Activated CD8-positive, alpha-beta T cell treated with anti-CD3 and anti-CD28 coated beads for 36 hours (primary cell): ENCODE measurements at places on chromosomes 12 and 14. TPM values are rescaled to one million over a fixed set of nuclear protein-coding genes. Genes with fewer than 3 reads are reported as not detected.
A peak's percentile ranks its signal among the peaks of the same experiment; 100 is the strongest.

The TDRD9 gene
- total RNA-seq = 1.6 TPM

The LRRIQ1 gene
- not detected for total RNA-seq

DNA sequence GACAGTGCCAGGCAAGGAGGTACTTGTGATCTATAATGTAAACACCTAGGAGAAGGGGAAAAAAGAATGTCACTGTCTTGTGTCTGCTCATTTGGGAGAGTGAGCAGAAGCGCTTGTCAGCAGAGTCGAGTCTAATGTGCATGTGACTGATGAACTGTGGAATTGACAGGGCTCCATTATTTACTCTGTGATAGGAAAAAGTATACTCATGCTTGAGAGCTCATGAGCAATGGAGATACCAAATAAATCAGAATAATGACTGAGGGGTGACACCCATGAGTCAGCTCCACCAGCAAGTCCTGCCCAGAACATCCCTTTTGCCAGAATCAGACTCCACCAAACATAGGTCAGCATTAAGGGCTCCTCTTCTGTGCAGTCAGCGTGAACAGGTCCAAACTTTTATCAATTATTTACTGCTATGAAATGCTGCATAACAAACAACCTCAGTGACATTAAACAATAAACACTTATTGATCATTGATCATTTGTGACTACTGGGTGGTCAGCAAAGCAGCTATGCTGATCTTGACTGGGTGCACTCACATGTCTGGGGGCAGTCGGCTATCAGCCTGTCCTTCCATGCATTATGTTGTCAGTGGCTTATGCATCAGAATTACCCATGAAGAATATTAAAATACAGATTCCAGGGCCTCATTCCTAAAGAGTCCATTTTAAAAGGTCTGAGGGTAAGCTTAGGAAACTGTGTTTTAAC, 29.2 kb upstream of the WSCD2 start:
- DNase-seq = no peak

DNA sequence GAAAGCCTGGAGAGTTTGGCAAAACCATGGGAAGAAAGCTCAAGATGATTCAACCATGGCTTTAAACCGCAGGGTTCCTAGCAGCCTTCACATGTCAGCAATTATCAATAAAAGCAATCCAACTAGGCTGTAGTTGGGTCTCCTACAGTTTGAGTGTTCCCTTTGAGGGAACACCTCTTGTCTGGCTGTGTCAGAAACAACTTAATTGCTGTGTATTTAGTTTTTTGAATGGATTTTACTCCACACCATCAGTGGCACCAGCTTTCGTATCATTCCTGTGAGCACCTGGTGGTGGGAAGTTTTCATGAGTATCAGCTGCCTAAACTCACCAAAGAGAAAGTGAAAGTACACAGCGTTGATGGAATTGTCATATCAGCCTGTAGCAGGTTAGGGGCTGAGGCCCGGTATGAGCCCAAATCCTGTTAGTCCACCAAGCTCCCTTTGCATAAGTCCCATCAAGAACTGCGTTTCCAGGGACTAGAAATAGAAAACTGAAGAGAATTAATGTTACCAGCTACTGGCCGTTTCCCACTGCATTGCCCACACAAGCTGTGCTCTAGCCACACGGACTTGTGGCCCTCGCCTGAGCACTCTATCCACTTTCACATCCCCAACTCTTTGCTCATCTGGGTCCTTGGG, 10.9 kb upstream of the IL26 start:
- DNase-seq = peak; percentile 54

The GDF11 gene
- total RNA-seq = 9.3 TPM

The B3GNT4 gene
- total RNA-seq = 5.1 TPM

The MMP17 gene
- not detected for total RNA-seq

The ARG2 gene
- 9.9 TPM for total RNA-seq

The LTBP2 gene
- 0.05 TPM for total RNA-seq

DNA sequence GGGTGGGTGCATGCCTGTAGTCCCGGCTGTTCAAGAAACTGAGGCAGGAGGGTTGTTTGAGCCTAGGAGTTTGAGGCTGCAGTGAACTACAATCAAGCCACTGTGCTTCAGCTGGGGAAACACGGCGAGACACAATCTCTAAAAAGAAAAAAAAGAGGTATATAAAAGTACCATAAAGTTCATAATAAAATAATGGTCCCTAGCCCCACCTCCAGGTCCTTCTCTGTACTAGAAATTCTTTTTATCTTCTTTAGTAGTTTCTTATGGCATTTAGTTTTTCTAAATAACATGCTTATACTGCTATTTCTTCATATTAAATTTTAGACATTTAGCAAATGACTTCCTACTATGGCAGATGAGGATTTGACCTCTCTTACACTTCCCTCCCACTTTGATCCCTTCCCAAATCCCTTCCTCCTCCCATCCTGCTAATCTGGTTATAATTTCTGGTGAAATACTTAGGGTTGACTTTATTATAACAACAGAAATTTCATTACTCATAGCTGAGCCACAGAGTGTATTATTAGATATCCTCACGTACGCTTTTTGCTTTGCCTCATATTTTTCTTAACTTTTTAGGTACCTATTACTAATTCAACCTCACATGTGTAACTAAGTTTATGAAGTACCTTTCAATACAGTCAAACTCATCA, 94.7 kb downstream of the SLC41A2 start:
- no peak for DNase-seq

The NPFF gene
- total RNA-seq = not detected

DNA sequence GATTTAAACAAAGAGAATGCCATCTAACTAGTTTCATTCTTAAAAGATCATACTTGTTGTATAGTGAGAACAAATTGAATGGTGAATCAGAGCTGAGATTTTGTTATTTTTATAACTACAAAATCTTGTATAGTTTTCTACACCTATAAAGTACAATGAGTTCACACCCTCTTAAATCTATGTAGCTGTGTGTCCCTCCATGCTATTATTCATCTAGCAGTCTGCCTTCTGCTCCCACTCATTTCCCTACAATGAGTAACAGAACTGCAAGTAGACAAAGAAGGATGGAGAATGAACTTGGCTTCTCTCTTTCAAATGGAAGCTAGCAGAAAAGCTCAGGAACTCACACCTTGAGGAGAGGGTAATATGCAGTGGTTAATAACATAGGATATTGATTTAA, 7.1 kb downstream of the IFNG-AS1 start:
- DNase-seq = no peak

GRCh38 chr14:95513291-95513690, 3.2 kb downstream of the SYNE3 start:
- DNase-seq = no peak

- DNase-seq = no peak
Measured at GRCh38 chr14:101181446-101182313, 278.2 kb upstream of the RTL1 start.

GRCh38 chr12:128652136-128652751, 171.5 kb downstream of the SLC15A4 start:
- no peak for DNase-seq

DNA sequence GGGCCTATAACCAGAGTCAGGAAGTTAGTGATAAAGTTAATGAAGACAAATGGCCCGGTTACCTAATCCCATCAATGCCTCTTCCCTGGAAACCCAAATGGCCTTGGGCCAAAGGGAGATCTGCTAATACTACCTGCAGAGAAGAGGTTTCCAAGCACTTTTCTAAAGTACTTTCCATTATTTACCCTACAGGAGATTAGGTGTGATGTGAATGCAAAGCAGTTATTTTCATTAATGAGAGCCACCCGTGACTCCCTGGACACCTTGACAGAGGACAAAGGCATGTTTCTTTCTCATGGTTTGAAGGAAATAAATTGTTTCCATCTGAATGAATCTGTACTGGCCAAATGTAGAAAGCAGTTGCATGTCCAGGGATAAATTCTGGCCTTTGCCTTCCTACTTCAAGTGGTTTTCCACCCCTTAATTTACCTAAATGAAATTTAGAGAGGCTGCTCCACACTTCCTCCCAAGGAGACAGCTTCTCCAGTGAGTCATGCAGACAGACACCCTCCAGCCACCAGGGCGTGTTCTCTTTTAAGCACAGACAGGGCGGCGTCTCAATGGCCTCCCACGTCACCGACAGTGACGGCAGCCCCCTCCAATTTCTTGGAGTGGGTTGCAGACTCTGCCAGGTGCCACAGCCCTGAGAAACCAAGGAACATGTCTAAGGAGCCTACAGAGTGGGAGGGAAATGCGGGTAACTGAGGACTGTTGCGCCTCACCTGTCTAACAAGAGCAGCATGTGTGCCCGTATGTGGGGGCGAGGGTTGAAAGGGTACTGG, 43.9 kb upstream of the GNPNAT1 start:
- no peak for DNase-seq

The GTF2A1 gene
- 34.3 TPM for total RNA-seq

The MANSC1 gene
- total RNA-seq = 0.20 TPM

DNA sequence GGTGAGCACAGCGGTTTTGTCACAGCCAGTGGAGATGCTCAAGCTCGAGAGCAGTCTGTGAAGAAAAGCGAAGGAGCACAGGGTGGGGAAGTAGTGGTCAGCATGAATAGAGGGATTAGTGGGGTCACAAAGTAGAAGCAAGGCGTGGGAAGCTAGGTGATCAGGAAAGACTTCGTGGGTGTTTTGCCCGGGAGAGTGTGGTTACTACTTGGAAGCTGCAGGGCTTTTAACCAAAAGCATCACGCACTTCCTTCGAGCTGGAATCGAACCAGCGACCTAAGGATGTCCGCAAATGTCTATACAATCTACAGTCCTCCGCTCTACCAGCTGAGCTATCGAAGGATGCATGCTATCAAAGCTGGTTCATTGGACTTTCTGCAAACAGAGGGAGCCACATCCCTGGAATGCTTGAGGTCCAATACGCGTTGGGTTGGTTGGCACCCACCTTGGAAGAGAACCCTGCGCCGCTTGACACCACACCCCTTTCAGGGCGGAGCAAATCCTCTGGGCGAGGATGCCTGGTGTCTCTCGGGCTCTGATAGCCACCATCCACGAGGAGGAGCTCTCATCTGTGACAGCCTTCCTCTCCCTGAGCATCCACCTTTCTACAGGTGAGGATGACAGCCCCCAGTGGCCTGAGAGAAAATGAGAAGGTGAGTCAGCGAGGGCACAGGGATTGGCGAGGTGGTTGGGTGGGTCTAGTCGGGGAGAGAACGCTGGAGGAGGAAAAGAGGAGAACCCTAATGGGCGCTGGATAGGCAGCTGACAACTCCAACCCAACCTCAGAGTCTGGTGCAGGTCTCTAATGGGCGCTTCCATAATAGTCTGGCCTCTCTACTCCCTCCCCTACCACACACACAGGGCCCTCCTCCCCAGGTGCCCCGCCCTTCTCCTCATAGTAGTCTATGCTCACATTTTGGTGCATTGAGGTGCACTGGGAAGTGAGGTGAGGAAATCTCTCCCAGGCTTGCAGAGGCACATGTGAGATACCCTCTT, 16.0 kb upstream of the OR6S1 start:
- DNase-seq = peak; percentile 48

The AICDA gene
- total RNA-seq = not detected

The CLEC4C gene
- total RNA-seq = not detected

- DNase-seq = no peak
Measured at GRCh38 chr12:25825446-25825845, 133.0 kb upstream of the RASSF8 start.

The RAD9B gene
- total RNA-seq = 1.9 TPM

- no peak for DNase-seq
Measured at GRCh38 chr12:95838125-95838524, 20.6 kb upstream of the SNRPF start.

DNA sequence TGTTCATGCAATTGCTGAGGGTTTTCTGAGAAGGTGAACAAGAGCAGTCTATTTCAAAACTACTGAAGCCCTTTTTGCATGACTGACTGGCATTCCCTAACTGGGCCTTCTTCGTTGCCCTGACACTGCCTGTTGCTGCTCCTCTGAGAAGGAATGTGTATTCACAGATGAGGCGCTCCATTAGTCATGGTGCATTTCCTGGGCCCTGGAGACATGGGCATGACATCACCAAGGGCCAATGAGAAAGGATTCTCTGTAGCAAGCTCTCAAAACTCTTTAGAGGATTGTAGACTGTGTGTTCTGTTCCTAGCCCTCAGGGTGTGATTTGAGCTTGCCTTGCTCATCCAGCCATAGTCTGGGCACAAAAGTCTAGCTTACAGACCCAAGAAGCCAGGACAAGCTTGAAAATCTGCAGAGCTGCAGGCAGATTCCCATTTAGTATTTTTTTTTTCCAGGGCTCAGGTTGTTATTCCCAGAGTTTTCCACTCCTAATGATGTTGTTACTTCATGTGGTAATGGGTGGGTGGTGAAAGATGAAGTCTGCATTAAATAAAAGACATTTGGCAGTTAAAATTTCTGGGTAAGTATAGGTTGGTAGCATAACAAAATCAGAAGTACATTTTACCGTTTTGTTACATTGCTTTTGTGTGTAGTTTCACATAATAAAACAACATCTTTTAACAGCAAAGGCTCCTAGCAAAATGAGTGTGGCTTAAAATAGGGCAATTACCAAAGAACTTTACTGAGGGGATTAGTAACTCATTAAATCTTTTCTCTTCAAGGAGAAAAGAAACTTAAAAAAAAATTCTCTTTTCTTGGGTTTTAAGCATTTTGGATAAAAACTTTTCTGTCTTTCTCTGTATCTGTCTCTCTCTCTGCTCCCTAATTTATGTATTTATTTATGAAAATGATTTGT, 318.4 kb downstream of the RAD51B start:
- DNase-seq = peak; percentile 22

DNA sequence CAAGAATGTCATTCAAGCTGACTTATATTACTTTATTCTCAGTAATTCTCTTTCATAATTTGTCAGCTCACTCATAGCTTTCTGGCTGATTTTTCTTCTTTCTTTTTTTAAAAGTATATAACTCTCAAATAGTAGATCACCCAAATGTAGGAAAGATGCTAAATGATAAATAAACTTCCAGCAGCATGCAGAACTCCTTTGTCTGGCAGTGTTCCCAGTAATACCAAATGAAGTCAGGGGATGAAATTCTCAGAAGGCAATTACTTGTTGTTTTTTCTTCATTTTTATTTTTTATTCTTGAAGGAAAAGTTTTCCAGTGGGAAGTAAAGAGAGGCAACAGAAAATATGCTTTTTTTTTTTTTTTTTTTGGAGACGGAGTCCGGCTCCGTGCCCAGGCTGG, 133.3 kb upstream of the SLCO1C1 start:
- DNase-seq = no peak

GRCh38 chr14:55019968-55020554, 6.8 kb downstream of the WDHD1 start:
- DNase-seq = no peak

GRCh38 chr12:48961801-48962200, 4.5 kb upstream of the ARF3 start:
- no peak for DNase-seq

- peak; percentile 97 for DNase-seq
Measured at GRCh38 chr12:124906606-124907261, 7.7 kb downstream of the UBC start.

The KRT80 gene
- total RNA-seq = not detected

DNA sequence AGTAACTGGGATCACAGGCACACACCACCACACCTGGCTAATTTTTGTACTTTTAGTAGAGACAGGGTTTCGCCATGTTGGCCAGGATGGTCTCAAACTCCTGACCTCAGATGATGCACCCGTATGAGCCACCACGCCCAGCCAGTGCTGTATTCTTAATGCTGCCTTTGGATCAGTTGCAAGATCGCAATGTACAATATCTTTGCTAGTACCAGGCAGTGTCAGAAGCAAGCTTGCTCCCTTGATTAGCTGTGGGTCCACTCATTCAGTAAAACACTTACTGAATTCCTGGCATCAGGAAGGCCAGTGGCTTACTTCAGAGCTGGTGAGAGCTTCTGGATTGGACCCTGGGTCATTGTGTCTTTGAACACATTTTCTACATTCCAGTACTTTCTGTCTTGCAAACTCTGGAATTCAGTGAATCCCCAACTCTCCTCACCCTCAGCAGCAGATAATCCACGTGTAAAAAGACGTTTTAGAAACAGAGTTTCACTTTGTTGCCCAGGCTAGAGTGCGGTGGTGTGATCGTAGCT, 1183.7 kb downstream of the AACS start:
- DNase-seq = no peak

GRCh38 chr14:97634751-97635150, 837.6 kb downstream of the VRK1 start:
- peak; percentile 58 for DNase-seq
